ENCODE measurements at places on chromosomes 3 and 15. TPM values are rescaled to one million over a fixed set of nuclear protein-coding genes. Genes with fewer than 3 reads are reported as not detected.

GHSR gene
- not detected for total RNA-seq

LCMT2 gene
- total RNA-seq = 2.8 TPM

ROPN1B gene
- total RNA-seq = not detected

- no peak for DNase-seq
Observed at GRCh38 chr3:50395070-50395860, 35.9 kb upstream of the TMEM115 start.

DNA sequence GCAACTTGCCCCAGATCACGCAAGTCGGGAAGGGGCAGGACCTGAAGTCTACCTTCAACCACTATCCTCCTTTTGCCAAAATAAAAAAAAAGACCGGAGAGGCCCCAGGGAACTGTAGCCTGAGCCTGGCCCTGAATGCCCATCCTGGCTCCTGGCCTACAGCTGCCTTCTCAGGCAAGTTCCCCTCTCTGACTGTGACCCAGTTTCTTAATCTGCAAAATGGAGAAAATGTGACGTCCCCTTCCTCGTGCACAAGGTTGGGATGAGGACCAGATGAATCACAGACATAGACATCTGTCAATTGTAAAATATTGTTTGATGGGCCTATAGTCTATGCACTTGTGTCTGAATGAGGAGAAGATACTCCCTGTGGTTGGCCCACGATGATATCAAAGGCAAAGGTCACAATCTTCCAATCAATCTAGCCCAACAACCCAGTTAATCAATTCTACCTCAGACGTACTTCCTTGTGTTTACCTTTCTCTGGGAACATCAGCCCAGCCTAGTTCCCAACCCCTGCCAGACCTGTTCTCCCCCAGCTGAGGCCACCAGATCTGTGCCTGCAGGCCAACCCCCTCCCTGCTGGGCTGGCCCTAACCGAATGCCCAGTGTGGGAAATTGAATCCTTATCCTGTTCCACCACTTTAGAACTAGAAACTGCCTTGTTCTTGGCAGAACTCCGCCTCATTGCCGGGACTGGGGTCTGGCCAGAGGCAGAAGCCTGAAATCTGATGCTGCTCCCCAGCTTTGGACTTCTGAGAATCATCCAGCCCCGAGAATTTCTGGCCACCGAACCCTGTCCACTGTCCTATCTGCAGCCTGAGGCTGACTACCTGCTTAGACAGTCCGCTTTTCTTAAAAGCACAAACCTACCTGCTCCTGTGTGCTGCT is 101.8 kb upstream of the LIPC start:
- no peak for DNase-seq

DNA sequence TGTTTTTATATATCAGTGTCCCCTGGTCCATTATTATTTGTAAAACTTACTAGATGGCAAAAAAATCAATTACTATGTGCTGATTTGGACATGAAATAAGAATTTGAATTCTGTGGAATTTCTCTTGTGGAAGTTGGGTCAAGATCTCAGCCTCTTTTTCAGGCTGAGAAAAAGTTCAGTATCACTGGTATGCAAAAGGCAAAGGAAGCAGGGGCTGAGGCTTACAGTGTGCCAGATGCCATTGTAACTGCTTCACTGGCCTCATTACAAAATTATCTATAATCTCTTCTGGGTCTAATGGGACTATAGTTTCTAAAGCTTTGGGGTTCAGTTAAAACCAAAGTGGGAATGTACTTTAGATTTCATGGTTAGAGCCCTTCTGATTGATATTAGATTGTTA is 125.9 kb upstream of the SLC7A14 start:
- DNase-seq = no peak

DNA sequence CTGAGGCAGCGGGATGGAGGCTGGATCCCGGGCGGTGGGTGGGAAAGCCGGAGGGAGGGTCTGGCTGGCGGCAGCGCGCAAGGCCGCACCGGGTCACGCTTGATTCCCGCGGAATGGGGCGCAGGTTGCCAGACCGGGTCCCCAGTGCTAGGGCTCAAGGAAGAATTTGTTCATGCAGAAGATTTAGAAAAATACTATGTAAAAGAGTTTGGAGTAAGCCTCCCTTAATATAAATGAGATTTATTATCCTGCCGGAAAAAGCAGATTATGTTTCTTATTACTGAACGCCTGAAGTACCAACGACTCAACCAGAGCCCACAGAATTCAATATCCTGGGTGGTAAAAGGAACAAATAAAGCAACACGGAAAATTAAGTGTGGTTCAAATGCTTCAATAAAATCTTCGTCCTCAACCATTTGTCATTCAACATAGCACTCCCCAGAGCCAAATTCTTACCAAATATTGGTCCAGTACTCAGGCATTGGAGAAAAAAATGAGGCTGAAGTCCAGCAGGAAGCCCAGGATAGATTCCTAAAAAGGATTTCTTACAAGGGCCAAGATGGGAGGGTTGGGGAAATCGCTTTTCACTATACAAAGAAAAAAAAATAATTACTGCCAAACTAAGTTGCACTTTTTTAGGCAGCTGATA is 1.2 kb upstream of the ZBTB20 start:
- no peak for DNase-seq
